ENCODE measurements at places on chromosomes 5 and 9.

GRCh38 chr9:21522348-21522747, 40.2 kb upstream of the IFNE start:
- no peak for DNase-seq

DNA sequence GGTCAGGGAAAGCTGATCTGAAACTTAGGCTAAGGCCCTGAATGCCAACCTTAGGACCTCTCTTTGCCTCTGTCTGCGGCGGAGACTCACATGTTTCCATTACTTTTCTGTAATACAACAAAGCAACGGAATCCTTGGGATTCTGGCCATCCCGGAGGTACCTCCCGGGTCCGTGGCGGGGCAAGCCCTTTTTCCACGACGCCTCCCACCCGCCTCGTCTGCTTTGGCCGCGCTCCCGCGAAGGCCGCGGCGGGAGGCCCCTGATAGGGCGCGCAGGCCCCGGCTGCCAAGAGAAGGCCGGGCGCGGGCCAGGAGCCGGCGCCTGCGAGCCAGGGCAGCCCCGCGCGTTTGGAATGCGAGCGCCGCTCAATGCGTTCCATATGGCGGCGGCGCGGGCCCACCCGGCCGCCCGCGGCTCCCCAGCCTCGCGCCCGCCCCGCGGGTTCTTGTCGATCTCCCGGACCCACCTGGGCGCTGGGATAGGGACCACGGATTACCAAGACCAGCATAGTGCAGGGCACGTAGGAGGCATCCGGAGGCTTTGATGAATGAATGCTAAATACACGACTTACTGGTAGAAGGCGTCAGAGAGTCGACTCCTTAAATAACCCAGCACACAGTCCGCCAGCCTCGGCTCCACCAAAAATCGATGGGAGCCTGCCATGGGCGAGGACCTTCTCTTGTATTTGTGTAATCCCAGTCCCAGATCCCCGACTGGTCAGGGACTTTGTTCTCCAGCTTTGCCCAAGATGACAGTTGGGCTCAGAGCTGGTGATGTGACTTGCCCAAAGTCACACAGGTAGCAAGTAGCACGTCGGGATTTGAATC, 17.5 kb upstream of the PHF19 start:
- DNase-seq, result no peak

DNA sequence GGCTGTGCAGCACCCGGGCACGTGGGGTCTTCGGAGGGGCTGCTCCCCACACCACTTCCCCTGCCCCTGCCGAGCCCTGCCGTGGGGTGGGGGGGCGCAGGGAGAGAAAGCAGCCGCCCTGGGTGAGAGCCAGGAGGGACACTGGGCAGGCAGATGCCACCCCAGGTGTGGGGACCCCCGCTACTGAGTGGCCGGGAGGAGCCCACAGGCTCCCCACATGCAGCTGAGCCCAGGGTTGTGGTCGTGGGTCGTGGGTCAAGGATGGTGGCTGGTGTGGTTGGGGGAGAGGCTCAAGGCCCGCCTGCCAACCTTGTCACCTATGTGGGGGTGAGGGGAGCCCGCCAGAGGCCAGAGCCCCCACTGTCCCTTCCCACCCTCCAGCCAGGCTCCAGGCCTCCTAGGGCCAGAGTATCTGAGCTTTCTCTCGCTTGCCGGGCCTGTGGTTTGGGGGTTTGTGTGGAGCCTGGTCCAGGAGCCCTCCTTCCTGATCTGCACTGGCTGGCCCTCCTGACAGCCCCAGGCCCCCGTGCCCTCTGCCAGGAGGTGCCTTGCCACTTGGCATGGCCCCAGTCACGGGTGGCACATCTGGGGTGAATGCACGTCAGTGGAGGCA, 35.5 kb downstream of the EXOC3 start:
- DNase-seq, result no peak

GRCh38 chr5:172131690-172132089, 56.3 kb downstream of the STK10 start:
- DNase-seq, result no peak

GRCh38 chr5:108728566-108729241, 19.0 kb upstream of the FER start:
- peak; percentile 70 for DNase-seq

DNA sequence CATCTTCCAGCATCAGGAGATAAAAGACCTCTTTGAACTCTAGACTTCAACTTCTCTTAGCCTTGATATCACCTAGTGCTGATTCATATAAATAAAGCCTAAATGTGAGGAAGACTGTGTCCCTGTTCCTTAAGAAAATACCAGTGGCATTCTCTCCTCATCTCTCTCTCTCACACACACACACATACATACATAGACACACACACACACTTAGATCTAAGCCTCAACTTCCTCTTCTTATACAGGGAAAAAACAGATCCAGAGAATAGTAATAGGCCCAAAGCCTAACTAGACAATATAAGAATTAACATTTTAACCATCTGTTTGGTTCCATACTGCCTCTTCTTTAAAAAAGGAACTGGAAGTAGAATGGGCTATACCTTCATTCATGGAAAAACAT, 195.3 kb upstream of the NR4A3 start:
- no peak for DNase-seq

DNA sequence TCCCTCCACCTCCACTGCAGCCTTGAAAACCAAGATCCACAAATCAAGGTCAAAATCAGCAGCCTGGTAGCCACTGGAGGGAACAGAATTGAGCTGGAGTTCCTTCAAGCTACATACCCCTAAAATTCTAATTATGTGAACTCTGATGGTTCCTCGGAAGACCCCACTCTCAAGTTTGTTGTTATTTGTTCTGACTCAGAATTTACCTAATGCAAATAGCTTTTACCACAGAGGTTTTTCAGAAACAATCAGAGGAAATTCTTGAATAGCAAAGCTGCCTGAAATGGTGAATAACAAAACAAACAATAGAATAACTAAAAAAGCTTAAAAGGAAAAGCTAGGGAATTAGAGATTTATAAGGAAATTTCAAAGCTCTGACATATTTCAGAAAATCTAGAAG, 220.0 kb downstream of the CDH18 start:
- no peak for DNase-seq

Measured in CD4-positive, alpha-beta T cell treated with Interleukin-4 for 1 hour (primary cell).